ENCODE measurements at places on chromosomes 5 and 9.

DNA sequence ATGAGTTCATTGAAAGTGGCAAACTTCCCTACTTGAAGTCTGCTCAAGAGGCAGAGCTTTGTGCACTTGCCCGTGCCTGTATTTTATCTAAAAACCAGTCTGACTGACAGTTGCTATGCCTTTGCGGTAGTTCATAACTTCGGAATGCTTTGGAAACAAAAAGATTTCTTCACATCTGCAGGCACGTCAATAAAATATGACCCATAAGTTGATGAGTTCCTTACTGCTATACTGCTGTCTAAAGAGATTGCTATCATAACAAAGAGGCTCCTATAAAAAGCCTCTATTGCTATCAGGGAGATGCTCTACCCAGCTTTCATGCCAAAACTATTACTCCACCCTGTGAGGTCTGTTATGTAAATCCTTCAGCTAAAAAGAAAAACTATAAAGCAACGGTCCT, 25.4 kb upstream of the RNF20 start:
- no peak for DNase-seq
- H3K27ac ChIP-seq = no peak overlapping the region
- H3K4me3 ChIP-seq = no peak overlapping the region
- peaks cover 4% of the 10 kb centered on the region for H3K4me1 ChIP-seq

- H3K36me3 ChIP-seq = peaks cover 37% of the 10 kb centered on the region
- no peak for DNase-seq
- peaks cover 10% of the 10 kb centered on the region for H3K4me1 ChIP-seq
- H3K27ac ChIP-seq = no peak overlapping the region
- no peak overlapping the region for H3K4me3 ChIP-seq
- no peaks in the 10 kb centered on the region for H3K27me3 ChIP-seq
Observed at GRCh38 chr9:92360083-92360482, 34.3 kb downstream of the CENPP start.

DNA sequence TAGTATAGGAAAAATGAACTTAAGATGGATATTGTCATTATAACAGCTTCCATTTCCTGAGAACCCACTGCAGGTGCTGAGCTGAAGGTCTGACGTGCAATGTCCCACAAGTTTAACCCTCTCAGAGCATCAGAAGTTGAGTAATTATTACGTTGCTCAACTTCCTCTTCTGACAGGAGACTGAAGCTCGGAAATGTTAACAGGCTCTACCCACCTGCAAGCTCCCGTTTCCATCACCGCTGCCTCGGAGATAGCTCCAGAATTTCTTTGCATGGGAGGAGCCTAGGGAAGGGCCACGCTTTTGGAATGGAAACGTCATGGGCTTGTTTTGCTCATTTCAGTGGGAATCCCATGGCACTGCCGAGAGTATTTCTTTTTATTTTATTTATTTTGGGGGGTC, 1.0 kb upstream of the NTMT1 start:
- peaks cover 49% of the 10 kb centered on the region for H3K4me1 ChIP-seq
- peaks cover 9% of the 10 kb centered on the region for H3K27me3 ChIP-seq
- peak overlapping the region; percentile 88 for H3K27ac ChIP-seq
- peak; percentile 58 for DNase-seq

GRCh38 chr5:55645304-55645703, 66.8 kb downstream of the SLC38A9 start:
- peaks cover 45% of the 10 kb centered on the region for H3K36me3 ChIP-seq
- H3K27ac ChIP-seq = no peak overlapping the region
- no peaks in the 10 kb centered on the region for H3K27me3 ChIP-seq
- no peak overlapping the region for H3K4me3 ChIP-seq
- no peak for DNase-seq
- peaks cover 17% of the 10 kb centered on the region for H3K4me1 ChIP-seq

DNA sequence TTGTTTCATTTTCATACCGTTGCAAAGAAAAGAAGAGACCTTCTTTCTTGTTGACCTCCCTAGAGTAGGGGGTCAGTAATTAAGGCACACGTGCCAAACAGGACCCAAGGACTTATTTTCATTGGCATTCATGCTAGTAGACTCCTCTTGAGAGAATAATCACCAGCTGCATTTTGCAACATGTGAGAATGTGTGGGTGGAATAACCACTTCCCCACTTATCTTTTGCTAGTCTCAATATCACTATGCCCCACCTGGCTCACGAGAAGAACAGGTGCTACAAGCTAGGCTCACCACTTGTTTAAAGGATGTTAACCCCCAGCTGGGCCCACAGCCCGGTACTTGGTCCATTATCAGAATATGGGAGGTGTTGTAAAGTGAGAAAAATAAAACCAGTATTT, 460.7 kb upstream of the MEF2C start:
- H3K36me3 ChIP-seq = no peaks in the 10 kb centered on the region
- H3K27ac ChIP-seq = no peak overlapping the region
- H3K4me1 ChIP-seq = peaks cover 1% of the 10 kb centered on the region
- no peak for DNase-seq
- H3K27me3 ChIP-seq = no peaks in the 10 kb centered on the region

GRCh38 chr9:751137-752051, 90.1 kb upstream of the DMRT1 start:
- H3K4me3 ChIP-seq = no peak overlapping the region
- DNase-seq = no peak
- peak overlapping the region; percentile 4 for H3K27ac ChIP-seq
- H3K27me3 ChIP-seq = peaks cover 1% of the 10 kb centered on the region

- H3K4me1 ChIP-seq = no peaks in the 10 kb centered on the region
- H3K4me3 ChIP-seq = no peak overlapping the region
- no peaks in the 10 kb centered on the region for H3K36me3 ChIP-seq
- H3K27me3 ChIP-seq = no peaks in the 10 kb centered on the region
- no peak overlapping the region for H3K27ac ChIP-seq
Observed at GRCh38 chr9:13445103-13445500, 165.6 kb upstream of the MPDZ start.

DNA sequence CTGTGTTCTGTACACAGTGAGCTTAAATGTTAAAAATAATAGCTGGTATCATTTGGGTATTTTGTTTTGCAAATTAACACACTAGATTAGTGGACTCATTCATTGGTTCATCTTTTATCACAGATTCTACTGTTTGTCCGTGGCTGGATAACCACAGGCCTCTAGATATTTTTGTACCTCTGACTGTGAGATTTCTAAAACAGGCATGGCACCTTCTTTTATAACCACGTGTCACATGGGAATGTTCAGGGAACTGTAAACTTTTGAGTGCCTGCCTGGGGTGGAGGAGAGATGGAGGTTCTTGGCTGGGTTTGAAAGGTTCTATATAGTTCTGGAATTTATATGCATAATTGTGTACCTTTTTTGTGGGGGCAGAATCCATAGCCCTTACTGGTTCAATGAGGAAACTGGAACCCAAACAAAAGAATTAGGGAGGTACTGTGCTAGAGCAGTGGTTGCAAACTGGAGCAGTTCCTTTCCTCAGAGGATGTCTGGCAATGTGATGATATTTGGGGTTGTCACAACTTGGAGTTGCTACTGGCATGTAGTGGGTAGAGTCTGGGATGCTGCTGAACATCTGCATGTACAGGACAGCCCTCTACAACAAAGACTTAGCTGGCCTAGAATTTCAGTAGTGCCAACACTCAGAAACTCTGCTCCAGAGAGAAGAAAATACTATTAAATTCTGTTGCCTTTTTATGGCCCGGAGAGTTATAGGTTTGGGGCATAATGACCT, 16.9 kb downstream of the TLE4 start:
- H3K36me3 ChIP-seq = peaks cover 55% of the 10 kb centered on the region
- peaks cover 3% of the 10 kb centered on the region for H3K27me3 ChIP-seq
- H3K27ac ChIP-seq = no peak overlapping the region
- no peak for DNase-seq

- no peaks in the 10 kb centered on the region for H3K27me3 ChIP-seq
- no peak for DNase-seq
Observed at GRCh38 chr5:28390341-28390740, 1352.0 kb upstream of the CDH9 start.
